Activated T-helper 1 cell treated with anti-CD3 and anti-CD28 coated beads, Interleukin-2, amount 50 U/mL, for 16 hours (primary cell): ENCODE measurements at places on chromosomes 12 and 14.

DNA sequence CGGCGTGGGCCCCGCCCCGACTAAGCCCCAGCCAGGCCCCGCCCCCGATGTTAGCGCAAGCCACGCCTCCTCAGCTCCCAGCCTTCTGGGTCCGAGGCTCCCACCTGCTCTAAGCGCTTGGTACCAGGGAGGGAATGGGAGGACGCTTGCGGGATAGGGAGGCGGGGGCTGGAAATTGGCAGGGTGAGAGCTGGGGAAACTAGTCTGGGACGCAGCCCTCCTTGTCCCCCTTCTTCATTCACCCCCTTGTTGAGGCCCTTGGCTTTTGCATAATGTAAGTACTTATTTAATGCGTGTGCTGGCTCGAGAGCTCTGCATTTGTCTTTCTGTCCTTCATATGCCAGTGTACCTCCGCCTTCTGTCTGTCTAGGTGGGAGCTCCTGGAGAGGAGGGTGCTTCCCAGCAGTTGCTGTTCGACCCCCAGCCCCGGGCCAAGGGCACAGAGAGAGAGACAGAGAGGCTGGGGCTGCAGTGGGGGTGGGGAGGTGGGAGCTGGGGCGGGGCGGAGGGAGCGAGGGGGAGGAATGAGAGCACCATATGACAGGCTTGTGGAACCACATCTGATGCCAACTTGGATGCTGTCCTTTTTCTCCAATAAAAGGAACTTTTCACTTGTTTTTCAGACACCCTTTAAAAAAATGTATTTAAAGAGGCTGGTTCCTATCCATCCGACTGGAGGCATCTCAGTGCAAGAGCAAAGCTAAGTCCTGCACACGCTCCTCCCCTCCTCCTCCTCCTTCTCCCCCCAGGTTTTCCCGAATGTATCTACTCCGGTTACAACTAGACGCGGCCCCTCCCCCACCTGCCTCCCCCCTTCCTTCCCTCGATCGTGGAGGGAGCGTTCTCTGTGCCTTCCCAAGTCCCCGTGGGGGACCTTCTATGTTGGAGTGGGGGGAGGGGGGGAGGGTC lies 25.6 kb upstream of the MAP1LC3B2 start:
- peak; percentile 50 for DNase-seq

DNA sequence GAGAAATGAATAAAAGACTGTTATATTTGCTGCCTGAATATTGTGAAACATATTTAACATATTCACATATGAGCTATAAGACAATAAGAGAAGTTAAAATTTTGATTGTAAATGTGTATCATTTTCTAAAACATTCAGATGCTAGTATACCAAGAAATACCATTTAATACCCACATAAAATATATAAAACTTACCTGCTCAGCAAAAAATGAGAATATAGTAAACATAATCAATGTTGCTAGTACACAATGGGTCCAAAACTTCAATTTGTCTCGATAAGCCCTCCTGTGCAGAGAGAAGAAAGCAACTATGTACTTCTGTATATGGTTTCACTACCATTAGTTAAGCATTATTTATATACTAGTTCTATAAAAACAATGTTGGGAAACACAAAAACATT lies 9.6 kb upstream of the SYCP3 start:
- no peak for DNase-seq

DNA sequence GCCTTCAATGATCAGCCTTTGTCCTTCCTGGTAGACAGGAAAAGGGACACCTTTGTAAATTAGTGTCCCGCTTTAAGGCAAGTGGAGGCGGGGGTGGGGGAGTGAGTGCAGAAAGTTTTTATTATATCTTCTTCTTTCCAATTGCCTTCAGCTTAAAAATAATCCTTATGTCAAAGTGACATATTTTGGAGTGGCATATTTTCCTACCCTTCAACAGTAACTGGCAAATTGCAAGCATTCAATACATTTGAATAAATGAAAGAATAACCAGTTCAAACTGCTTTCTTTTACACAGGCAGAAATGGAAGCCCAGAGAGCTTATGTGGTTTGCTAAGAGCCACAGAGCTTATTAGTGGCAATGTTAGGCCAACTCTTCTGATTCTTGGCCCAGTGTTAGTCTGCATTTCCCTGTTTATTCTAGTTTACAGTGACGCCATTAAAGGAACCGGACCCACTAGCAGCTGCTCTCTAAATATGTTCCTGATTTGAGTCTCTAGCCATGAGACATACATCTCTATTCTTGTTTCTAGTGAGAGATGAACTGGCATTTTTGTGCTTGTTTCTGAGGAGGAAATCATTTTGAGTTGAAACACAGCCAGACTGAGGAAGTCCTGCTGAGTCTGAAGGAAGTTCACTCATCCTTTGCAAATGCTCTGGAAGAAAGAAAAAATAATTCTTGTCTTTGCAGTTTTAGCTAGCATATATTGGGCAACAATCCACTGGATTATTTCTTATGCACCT lies 468.7 kb downstream of the NOVA1 start:
- DNase-seq, result no peak

GRCh38 chr12:52438305-52439301 lies 4.4 kb upstream of the KRT75 start:
- DNase-seq, result no peak

DNA sequence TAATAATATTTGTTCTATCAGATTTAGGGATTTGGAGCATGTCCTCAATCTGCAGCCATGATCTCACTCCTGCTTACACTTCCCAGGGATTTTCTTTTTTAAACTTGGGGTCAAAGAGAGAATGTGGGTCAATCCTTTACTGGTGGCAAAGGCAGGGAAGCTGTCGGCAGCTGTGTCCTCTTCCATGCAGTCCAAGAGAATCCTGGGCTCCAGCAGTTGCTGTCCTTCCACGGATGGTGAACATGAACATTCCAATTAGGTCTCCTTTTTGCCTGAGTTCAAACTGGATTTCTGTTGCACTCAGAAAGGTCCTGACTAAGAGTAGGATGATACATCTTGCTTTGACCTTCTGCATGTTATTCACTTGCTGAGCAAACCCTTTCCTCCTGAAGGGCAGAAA lies 73.9 kb downstream of the ARL6IP4 start:
- DNase-seq, result no peak

GRCh38 chr14:73825551-73826188 lies 26.0 kb upstream of the PTGR2 start:
- peak; percentile 64 for DNase-seq

DNA sequence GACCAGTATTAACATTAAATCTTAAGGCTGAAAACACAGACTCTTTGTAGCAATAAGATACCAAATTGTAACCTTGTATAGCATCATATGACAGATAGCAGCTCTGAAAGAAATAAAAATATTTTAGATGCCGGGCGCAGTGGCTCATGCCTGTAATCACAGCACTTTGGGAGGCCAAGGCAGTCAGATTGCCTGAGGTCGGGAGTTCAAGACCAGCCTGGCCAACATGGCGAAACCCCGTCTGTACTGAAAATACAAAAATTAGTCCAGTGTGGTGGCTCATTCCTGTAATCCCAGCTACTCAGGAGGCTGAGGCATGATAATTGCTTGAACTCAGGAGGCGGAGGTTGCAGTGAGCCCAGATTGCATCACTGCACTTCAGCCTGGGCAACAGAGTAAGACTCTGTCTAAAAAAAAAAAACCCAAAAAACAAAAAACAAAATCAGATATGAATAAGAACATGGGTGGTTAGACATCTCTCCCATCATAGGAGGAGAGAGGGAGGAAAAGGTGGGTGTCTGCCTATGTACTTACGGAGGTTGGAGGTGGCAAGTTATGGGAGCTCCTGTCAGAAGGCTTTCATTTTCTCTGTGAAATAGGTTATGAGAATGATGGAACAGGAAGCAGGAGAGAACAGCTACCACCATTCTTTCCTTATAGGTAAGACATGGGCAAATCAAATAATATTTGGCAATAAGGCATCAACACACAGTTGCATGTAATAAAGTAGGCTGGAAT lies 7.6 kb upstream of the HEBP1 start:
- no peak for DNase-seq

DNA sequence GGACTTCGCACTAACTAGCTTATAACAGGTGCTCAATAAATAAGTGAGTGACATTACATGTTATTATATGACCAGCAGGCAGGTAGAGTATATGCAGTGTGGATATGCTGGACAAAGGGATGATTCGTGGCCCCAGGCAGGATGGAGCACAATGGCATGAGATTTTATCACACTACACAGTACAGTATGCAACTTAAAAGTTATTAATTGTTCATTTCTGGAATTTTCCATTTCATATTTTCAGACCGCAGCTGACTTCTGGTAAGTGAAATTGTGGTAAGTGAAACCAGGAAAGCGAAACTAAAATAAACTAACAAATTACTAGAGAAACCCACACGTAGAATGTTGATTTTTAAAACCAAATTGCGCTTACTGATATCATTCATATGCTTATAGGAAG lies 3.3 kb downstream of the PARP11 start:
- DNase-seq, result no peak

DNA sequence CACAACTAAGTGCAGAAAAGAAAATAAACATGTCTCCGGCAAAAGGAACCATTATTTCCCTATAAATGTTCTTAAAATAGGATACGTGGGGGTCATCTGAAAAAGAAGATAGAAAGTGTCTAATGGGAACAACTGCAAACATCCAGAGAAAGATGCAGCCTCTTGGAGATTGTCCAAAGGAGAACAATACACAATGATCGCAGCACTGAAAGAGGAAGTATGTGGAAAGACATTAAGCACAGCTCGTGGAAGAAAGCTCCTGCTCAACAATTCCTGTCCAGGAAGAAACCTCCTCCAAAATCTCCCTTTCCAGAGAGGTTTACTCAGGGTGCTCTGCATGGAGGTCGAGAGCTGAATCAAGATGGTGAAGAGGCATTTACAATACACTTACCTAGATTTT lies 2.5 kb upstream of the LALBA start:
- no peak for DNase-seq
